ENCODE measurements at places on chromosomes 1 and 21.

DNA sequence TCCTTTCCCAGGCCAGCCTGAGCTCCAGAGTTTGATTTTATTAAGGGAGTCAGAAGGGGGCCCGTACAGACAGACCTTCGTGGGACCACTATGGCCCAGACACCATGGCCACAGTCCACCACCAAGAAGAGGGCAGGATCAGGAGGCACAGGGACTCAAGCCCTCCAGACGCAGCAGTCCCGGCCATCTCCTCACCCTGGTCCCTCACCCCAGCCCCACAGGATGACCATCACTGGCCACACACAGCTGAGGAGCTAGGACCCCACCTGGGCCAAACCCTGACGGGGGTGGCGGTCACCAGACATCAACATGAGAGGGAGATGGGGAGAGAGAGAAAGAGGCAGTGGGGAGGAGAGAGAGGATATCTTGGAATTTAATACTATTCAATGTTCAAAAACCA is 29.2 kb upstream of the AGPAT3 start:
- DNase-seq: no peak

DNA sequence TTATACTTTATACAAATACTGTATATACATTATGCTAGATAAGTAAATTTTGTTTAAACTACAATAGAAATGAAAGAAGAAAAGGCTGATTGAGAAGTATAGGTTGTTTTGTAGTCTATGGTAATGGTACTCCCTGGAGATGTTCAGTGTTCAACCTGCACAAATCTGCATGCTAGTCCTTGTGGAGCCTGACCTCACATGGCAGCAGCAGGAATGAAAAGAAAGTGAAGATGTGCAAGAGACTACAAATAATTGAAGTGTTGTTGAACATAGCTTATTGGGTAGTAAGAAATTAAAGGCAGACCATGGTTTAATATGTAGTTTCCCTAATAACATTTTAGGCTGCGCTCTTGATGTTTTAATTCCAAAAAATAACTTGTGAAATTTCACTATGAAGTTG is 201.2 kb downstream of the TGFB2 start:
- DNase-seq: peak; percentile 43

- DNase-seq: peak; percentile 62
These were observed 40.4 kb downstream of the LIN9 start for GRCh38 chr1:226268421-226269124.

DNA sequence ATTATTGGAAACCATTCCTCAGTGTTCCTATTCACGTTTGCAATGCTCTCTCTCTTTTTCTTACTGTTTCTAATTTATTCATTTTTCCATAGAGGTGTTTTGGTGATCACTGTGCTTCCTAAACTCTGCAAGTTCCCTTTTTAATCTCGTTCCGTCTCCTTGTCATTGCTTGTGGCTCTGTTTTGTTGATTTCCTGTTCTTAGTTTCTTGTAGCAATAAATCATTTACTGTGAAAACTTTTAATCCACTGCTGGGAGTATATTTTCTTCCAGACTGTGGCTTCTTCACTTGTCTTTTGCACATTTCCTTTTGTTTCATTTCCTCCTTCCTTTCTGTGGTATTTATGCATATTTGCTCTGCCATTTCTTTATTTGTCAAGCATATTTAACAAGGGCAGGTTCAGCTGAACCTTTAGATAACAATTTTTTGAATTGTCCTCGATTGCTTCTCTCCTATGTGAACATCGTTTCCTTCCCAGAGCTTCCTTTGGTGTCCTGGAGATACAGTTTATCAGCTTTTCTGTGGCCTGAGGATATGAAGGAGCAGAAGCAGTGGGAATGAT is 3.6 kb downstream of the B3GALT5 start:
- no peak for DNase-seq

DNA sequence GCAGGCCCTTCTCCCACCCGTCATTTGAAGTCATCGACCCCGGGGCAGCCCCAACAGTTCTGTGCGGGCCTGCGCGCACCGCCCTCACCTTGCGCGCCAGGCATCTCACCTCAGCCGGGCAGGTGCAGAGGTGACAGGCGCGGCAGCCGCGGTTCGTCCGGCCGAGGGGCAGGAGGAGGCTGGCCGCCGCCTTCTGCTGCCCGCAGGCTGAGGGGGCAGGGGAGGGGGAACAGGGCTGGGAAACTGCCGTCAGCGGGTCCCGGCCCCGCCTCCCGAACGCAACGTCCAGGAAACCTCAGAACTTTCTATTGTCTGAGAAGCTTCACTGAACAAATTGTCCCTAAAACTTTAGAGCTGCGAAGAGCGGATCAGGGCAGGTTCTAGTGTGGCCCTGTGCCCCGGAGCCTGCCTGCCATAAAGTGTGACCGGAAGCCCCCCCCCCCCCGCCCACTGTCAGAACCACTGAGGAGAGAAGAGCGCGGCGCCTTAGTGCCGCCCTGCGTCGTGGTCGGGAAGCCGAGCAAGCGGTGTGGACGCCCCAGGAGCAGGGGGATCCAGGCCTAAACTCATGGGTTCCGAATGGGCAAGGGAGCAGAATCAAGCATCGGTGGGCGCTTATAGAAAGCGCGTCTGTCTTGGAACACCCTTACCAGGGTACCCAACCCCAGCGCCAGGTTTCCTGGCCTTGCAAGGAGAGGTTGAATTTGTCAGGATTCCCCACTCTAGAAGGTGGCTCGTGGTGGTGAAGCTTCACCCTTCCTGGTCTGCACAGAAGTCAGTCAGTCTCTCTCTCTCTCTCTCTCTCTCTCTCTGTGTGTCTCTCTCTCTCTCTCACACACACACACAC is 13.3 kb upstream of the TBX15 start:
- no peak for DNase-seq

GRCh38 chr1:28886731-28887418 is 27.5 kb upstream of the EPB41 start:
- peak; percentile 71 for DNase-seq

GRCh38 chr1:5933676-5934057 is 58.6 kb downstream of the NPHP4 start:
- DNase-seq: no peak

DNA sequence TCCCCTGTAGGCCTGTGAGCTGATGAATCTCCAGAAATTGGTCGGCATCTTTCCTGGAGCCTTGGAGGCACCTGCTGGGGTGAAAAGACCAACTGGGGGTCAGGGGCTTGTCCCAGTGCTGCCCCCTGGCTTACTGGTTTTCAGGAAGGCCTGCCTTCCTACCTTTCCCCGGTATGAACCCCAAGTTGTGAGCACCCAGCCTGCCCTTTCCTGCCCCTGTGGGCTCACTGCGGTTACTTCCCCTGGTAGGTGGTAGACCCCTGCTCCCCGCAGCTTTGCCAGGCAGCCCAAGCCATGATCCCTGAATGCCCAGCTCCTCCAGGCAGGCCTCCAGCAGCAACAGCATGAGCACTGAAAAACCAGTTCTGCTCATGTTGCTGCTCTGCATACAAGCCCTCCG is 10.2 kb downstream of the DMRTB1 start:
- no peak for DNase-seq

DNA sequence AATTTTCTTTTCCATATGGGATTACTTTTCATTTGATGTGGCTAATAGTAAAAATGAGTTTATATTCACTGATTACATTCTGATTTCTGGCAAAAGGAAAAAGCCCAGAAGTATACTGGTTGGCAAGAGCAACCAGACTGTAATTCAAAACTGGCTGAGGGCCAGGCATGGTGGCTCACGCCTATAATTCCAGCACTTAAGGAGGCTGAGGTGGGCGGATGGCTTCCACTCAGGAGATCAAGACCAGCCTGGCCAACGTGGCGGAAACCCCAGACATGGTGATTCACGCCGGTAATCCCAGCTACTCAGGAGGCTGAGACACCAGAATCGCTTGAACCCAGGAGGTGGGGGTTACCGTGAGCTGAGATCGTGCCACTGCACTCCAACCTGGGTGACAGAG is 14.5 kb downstream of the SYT11 start:
- no peak for DNase-seq

DNA sequence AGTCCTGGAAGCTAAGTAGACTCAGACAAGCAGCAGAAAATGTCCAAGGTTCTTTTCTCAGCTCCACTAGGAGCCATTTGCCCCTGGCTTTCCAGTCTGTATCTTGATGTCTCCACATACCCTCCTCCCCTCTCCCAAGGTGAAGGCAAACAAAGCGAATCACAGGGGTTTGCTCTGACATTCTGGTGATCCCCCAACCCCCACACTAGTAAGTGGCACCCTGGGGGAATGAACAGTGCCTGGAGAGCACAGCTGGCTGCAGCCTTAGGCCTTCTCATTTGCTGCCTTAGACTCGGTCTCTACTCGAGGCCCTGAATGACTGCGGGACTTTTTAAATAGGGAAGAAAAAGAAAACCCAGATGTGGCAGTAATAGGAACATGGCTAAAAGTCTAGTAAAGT is 15.3 kb downstream of the ERI3 start:
- no peak for DNase-seq

GRCh38 chr1:217614200-217614712 is 16.6 kb downstream of the GPATCH2 start:
- DNase-seq: no peak

DNA sequence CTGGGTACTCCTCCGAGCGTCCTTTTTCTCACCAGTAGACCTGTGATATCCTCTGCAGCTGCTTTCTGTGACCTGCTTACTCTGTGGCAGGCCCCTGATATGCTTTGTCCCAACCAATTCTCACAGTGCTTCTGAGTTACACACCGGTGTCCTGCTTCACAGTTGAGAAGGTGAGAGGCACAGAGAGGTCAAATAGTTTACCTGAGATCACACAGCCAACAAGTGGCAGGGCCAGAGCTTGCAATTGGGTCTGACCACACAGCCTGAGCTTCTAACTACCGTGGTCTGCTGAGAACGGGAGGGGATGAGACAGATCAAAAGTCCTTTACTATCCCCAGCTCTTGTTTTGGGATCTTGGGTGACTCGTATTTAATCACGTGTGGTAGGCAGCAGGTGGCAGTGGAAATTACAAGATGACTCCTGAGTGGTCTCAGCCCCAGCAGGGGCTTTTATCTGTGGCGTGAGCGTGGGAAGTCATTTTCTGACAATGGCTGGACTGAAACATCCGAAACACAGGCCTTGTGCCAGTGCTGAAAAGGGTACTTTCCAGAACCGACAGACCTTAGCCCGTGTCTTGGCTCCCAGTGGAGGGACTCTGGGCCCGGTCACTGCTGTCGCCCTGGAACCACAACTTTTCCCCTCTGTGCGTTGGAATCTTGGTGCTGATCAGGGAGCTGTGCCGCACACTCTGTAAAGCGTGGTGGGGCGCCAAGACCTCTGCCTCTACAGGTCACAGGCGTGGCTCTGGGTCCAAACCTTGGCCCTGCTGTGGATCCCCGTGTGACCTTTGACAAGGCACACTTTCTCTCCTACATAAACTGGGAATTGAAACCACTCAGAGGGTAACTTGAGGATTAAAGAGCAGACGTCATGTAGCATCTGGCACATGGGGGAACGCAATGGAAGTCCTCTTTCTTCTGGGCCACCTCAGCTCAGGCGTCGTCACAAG is 11.9 kb downstream of the THEMIS2 start:
- DNase-seq: no peak

- DNase-seq: peak; percentile 12
These were observed 38.4 kb upstream of the FGGY start for GRCh38 chr1:59258412-59259032.

DNA sequence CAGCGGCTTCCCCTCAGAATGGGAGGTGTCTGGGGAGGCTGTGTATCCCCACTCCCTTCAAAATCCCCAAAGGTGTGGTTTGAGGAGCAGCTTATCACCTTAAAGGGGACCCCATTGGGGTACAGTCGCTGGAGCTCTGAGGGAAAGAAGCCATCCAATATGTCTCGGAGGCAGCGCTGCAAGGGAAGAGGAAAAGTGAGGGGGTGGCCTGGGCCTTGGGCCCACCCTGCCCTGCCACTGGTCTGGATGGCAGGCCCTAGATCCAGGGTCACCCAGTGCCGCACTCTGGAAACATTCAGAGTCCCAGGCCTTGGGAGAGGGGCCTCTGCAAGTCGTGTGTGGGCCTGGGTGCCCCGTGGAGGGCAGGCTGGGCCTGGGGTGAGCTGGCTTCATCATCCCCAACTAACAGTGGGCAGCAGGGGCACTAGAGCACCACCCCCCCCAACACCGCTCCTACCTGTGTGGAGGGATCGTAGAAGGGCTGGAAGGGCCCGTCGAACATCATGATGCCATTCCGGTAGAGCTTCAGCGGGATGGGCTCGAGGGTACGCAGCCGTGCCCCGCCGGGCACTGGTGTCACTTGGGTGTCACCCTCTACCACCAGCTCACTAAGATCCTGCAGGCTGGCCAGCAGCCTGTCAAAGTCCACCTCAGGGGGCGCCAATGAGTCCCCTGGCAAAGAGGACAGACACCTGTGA is 5.6 kb downstream of the SH3BGRL3 start:
- peak; percentile 44 for DNase-seq

DNA sequence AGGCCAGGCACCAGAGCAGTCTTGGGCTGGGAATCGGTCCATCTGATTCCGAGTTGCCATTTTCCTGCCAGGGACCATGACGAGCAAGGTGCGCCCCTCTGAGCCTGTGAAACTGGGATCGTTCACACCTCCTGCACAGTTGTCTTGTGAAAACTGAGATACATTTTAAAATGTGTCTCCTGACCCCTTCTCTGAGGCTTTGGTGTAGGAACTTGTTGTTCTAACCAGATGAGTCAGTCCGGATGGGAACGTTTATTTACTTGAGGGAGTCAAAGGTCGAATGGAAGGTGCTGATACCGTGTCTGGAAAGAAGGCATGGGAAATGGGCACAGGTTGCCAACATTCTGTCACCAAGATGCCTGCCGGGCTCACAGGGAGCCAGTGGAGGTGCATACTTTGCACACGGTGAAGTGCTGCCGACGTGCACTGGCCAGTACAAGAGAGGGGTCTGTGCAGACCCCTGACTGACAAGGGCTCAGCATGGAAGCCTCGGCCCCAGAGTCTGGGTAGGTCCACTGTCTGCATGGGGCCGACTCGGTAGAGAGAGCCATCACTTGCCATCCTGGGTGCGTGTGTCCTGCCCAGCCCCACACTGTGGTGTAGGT is 7.4 kb upstream of the KCNN3 start:
- peak; percentile 45 for DNase-seq

DNA sequence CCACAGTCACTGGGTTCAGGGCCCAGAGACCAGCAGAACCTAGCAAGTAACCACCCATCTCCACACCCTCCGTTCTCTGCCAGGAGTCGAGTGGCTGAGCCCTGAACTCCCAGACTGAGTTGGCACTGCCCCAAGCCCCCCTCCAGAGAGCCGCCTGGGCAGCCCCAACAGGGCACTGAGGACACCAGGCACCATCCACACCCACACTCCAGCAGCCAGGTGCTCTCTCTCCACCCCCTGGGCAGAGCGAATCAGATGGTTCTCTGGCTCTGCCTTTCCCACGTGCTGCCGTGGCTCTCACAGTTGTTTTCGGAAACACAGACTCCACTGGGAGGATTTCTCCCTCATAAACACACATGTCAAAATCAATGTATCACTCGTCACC is 13.6 kb downstream of the WDR4 start:
- no peak for DNase-seq

GRCh38 chr1:35569936-35570335 is 3.2 kb upstream of the TFAP2E start:
- DNase-seq: peak; percentile 71
